ENCODE measurements at places on chromosomes 2 and 18.
A peak's percentile ranks its signal among the peaks of the same experiment; 100 is the strongest.

DNA sequence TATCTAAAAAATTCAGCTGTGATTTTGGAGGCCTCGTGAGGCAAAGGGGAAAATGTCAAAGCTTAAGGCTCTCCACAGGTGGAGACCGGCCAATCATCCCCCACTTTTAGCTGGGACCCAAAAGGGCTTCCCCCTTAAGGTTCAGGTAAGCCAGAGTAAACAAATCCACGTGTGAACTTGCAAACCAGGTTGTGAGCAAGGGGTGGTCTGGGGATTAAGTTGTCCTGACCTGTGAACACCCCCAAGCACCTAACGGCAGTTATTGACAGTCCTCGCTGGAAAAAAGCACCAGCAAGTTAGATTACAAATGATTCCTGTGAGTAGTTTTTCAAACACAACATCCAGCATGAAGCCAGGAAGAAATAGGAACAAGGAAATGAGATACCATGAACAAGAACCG lies 42.9 kb downstream of the MYO7B start:
- DNase-seq, result no peak

GRCh38 chr2:238438856-238439849 lies 12.4 kb downstream of the ASB1 start:
- DNase-seq, result peak; percentile 4

- DNase-seq, result no peak
Observed at GRCh38 chr2:53103679-53104078, 663.9 kb upstream of the CHAC2 start.

DNA sequence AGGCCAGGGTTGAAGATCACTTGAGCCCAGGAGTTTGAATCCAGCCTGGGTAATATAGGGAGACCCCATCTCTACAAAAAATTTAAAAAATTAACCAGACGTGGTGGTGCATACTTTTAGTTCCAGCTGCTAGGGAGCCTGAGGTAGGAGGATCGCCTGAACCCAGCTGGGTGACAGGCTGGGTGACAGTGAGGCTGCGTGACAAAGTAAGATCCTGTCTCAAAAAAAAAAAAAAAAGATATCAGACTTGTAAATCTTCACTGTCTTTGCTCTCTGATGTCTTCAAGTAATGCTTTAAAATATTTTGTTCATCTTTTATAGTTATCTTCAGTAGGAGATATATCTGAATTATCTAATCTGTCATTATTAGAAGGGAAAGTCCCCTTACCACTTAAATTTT lies 10.5 kb downstream of the CAMKMT start:
- no peak for DNase-seq

- DNase-seq, result no peak
Observed at GRCh38 chr2:11842336-11842735, 95.9 kb downstream of the LPIN1 start.

GRCh38 chr2:161576421-161576820 lies 47.8 kb upstream of the SLC4A10 start:
- no peak for DNase-seq

- DNase-seq, result no peak
Observed at GRCh38 chr2:44210362-44210761, 41.7 kb downstream of the PPM1B start.

DNA sequence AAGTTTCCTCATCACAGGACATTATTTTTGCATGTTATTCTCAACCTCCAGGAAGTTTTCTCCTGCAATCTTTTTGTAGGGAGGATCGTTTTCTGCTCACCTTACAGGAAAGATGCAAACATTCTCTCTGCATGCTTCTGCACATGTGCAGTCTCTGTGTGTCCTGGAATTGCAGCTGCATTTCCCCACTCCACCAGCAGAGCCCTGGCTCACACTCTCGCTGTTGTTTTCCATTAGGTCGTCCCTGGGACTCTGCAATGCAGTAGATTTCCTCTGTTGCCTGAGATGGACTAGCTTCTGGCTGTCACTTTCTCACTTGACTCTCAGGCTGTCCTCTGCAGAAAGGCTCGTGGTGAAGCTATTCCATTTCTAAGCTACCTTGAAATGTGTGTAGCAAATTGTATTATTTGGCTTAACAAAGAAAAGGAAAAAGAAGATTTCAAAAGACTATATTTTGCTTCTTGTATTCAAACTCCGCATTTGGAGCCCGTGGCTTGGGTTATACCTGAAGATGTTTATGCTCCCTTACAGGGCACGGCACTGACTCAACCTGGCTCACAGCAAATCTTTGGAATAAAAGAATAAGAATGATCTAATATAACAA lies 346.7 kb downstream of the RAD51AP2 start:
- no peak for DNase-seq

DNA sequence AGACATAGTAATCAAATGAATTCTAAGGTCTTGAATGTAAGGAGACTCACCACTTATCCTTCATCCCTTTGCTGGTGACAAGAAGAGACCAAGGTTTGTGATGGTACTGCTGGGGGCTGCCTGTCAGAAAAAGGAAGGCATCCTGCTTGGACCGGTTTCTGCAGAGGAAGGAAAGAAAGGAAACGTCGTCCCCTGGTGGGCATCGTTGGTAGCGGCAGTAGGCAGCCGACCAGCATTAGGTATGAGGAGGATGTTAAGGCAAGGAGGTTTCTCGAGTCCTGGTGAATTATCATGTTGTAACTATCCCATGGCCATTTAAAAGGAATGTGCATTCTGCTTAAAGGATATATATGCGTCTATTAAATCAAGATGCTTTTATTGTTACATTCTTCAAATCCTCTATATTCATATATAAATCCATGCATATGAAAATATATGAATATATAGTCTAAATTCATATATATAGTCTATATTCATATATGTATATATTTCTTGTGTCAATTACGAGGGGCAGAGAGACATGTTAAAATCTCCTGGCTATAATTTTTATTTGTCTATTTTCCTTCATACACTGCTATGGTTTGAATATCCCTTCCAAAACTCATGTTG lies 94.4 kb upstream of the TGFA start:
- DNase-seq, result peak; percentile 66

- DNase-seq, result no peak
Observed at GRCh38 chr2:29777161-29777560, 144.2 kb downstream of the ALK start.

GRCh38 chr2:71688530-71688929 lies 235.2 kb downstream of the DYSF start:
- DNase-seq, result no peak

- no peak for DNase-seq
Observed at GRCh38 chr2:167380555-167380954, 492.3 kb downstream of the XIRP2 start.

DNA sequence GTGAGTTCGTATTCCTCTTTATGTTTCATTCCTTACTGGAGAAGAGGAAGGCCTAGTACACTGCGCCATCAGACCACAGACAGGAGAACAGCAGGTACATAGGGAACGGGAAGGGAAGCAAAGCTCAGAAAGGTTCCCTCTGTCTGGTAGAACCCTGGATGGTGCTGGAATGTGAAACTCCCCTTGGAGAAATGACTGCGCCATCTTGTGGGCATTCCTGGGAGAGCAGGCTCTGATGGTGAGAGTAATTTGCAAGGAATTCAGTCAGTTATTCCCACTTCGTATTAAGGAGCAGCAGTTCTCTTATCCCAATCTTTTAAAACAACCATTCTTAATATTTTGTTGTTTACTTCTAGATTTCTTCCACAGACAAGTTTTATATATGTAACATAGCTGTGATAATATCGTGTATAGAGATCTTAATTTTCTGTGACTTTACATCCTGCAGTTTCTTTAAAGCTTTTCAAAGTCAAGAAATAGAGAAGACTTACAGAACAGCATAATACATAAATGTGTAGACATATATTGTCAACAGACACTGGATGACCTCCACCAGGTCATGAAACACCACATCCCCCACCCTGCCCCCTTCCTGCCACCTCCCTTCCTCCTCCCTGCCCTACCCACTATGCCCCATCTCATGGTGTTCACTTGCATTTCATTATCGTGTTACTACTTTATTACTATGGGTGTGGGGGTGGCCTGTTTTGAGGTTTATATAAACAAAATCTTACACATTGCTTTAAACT lies 83.9 kb downstream of the ARHGEF4 start:
- DNase-seq, result peak; percentile 49

DNA sequence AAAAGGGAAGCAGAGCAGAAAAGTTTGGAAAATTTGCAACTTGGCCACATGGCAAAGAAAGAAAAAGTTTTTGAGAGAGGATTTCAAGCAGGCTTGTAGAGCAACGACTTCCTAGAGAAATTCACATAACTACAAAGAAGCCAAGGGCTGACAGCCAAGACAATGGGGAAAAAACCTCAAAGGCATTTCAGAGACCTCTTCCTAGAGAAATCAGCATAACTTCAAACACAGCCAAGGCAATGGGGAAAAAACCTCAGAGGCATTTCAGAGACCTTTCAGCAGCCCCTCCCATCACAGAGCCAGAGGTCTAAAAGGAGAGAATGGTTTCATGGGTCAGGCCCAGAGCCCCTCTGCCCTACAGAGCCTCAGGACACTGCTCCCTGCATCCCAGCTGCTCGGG lies 7.2 kb downstream of the ADI1 start:
- no peak for DNase-seq

- DNase-seq, result no peak
Observed at GRCh38 chr2:146893500-146894041, 951.3 kb upstream of the ACVR2A start.

DNA sequence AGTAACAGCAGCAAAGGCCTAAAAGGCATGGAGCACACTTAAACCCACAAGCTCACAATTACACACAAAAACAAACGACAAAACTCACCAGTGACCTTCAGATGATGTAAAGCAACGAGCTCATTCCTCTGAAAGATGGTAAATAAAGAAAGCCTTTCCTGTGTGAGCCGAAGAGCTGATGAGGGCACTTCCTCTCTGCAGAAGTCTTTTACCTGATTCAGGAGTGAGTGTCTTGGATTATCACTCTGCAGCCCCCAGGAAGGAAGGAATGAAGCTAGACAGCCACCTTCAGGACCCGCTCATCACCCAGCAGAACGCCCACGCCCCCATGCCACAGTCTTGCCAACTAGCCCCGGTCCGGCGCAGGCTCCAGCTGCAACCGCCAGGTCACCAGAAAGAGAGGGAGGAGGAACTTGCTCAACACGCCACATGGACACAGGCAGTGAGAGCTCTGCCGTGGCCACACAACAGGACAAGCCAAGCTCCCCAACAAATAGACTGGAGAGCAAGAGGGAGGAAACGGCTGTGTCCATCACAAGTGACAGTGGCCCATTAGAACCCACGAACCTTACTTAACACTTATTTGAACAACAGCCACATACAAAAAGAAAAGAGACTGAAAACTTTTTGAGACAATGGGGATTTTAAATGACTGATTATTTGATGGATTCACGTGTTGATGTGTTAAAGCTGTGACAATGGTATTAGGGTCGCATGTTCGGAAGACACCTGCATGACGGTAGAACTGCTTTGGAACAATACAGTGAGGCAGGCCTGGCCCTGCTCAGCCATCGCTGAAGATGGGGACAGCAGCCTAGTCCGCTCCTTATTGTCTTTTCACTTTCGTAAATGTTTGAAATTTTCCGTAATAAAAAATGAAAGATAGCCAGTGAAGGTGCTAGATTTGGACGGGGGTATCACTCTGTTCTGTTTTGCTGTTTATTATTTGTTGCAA lies 127.3 kb downstream of the HDAC4 start:
- DNase-seq, result no peak

DNA sequence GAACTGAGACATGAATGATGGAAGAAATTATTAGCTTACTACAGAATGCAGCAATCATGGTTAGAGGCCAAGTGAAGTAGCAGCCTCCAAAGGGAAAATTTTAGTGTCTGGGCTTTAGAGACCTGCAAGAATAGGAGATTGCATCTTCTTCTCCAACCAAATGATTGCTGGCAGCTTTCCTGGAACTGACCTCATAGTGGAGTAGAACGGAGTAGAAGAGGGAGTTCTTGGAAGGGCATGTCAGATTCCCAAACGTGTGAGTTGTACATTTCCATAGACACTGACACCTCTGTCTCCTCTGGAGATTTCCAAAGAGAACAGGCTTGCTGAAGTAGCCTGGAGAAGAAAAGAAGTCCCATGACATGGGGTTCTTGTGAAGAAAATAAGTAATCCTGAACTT lies 169.8 kb upstream of the ERBB4 start:
- DNase-seq, result no peak

- DNase-seq, result no peak
Observed at GRCh38 chr2:24073816-24074215, 2.3 kb downstream of the SF3B6 start.

DNA sequence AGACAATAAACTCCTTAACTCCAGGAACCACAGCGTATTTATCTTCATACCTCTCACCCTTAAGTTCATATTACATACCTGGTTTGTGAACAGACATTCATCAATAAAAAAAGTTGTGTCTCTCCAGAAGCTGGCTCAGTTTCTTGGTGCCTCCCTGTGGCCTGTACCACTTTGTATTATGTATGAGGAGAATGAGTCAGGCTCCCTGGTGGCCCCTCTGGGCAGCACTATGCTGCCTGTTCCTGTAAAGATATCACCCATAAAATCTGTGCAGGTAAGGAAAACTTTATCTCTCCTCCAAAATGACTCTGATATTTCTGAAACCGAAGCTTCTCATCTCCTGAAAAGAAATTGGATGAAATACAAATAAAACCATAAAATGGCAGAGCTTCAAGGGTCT lies 198.4 kb upstream of the NT5C1B start:
- DNase-seq, result no peak

DNA sequence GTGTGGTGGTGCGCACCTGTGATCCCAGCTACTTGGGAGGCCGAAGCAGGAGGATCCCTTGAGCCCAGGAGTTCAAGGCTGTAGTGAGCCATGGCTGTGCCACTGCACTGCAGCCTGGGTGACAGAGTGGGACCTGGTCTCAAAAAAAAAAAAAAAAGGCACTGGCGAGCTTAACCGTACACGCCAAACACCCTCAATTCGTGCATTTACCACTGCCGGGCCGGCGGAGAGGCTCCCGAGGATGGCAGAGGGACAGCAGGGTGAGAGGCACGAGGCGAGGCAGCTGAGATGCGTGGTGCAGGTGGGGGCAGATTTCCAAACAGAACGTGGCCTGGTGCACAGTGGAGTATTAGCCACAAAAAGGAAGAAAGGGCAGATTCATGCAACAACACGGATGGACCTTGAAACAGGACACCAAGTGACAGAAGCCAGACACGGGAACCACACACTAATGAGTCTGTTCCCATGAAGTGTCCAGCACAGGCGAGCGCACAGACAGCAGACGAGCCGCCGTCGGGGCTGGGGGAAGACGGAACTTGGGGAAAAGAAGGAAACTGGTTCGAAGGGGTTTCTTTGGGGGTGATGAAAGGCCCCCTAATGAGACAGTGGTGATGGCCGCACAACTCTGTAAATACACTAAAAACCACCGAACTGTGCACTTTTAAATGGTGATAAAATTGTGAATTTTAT lies 27.4 kb downstream of the SLC66A2 start:
- DNase-seq, result no peak

DNA sequence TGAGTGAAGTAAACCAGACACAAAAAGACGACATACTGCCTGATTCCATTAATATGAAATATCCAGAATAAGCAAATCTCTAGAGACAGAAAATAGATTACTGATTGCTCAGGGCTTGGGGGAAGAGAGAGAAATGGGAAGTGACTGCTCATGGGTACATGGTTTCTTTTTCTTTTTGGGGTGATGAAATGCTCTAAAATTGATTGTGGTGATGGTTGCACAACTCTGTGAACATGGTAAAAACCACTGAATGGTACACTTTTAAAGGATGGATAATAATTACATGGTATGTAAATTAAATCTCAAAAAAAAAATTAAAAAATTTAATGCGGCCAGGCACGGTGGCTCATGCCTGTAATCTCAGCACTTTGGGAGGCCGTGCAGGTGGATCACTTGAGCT lies 39.3 kb downstream of the RPL31 start:
- DNase-seq, result no peak

Data from CD4-positive, alpha-beta T cell treated with Interleukin-12 subunit alpha and Interleukin-12 subunit beta, for 1 hour (primary cell).